ENCODE measurements at places on chromosomes 5 and 9.

DNA sequence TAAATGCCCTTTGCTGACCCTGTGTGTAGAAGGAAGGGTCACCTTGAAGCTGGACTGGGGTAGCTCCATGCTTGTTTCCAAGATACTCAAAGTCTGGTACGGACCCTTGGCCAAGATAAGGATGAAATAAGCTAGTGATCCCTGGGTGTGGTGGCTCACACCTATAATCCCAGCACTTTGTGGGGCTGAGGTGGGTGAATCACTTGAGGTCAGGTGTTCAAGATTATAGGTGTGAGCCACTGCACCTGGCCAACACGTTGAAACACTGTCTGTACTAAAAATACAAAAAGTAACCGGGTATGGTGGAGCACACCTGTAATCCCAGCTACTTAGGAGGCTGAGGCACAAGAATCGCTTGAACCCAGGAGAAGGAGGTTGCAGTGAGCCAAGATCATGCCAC is 33.3 kb downstream of the ACOT12 start:
- no peak for DNase-seq

DNA sequence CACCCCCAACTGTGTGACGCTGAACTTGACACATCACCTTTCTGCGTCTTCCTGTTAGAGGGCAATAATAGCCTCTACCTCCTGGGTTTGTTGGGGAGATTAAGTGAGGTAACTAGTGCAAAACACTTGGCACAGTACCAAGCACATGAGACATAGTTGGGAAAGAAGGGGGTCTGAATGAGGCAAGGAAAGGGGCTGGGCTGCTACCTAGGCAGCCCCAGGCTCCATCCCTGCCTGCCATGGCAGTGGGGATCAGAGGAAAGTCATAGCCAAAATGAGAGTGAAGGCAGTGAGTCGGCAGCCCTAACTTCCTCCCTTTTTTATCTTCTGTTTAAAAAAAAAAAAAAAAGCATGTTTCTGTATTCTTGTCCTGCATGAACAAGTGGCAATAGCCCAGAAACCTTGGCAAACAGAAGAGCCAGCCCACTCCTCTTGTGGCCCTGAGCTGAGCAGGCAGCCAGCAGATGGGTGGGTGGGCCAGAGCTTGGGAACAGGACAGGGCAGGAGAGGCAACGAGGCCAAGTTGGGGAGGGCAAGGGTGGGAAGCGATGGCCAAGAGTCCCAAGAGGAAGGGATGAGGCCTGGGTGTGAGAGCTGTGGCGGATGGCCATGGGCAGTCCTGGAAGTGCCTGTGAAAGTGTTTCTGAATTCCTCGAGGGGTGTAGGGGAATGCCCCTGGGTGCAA is 11.4 kb downstream of the CAMK2A start:
- no peak for DNase-seq

DNA sequence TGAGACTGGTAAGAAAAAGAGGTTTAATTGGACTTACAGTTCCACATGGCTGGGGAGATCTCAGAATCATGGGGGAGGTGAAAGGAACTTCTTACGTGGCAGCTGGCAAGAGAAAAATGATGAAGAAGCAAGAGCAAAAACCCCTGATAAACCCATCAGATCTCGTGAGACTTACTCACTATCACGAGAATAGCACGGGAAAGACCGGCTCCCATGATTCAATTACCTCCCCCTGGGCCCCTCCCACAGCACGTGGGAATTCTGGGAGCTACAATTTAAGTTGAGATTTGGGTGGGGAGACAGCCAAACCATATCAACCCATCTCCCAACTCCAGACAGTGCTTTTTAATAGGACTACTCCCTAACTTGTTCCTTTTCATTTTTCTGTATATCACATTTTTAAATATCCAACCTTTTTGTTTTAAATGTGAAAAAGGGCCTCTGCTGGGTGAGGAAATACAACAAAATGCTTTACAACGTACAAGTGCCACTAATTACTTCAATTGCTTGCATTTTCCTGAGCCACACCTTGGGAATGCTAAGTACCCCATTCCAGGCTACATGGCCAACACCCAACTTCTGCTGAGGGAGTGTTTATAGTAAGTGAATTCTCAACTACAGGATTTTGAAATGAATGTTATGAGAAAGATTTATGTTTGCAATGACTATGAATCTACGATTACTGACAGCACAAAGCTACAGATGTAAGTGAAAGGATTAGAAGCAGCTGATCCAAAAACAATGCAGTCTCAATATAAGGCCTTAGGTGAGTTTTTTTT is 294.1 kb upstream of the CD180 start:
- no peak for DNase-seq

DNA sequence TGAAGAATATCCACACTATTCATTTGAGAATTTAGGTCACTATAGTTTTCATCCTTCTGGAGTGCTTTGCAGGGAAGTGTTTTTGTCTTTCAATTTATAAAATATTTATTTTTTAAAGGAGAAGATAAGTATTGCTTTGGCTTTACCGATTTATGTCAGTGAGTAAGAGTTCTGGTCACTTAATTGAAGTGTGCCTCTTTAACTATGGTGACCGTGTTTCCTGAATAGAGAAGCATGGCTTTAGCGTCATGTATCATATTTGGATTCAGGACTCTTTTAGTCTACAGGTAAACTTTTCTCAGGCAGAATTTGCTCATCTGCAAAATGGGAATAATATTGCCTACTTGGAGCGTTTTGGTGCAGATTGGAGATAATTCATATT is 902 bp downstream of the BDP1 start:
- no peak for DNase-seq

DNA sequence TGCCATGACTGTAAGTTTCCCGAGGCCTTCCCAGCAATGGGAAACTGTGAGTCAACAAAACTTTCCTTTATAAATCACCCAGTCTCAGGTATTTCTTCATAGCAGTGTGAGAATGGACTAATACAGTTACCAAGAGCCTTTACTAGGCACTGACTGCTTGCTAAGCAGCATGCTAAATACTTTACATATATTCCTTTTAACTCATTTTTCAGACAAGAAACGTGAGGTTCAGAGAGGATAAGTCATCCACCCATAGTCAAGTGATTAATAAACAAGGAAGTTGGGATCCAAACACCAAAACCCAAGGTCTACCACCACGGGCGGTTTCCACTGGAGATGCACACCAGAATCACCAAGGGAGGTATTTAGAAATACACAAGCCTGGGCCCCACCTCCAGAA is 50.8 kb downstream of the GABBR2 start:
- no peak for DNase-seq

- no peak for DNase-seq
Observed at GRCh38 chr5:72070529-72070928, 36.7 kb upstream of the MAP1B start.

GRCh38 chr9:14281136-14281795 is 32.7 kb downstream of the NFIB start:
- DNase-seq, result no peak

GRCh38 chr5:96633820-96634219 is 28.4 kb upstream of the CAST start:
- DNase-seq, result no peak

DNA sequence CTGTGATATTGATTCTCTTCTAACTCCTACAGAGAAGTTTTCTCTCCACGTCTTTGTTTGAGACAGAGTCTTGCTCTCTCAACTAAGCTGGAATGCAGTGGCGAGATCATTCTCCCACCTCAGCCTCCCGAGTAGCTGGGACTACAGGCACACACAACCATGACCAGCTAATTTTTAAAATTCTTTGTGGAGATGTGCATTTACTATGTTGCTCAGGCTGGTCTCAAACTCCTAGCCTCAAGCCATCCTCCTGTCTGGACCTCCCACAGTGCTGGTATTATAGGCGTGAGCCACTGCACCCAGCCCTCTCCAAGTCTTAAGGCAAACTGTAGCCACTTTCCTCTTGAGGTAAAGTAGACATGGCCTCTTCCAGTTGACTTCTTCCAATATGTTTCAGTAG is 72.2 kb downstream of the SNX18 start:
- no peak for DNase-seq

DNA sequence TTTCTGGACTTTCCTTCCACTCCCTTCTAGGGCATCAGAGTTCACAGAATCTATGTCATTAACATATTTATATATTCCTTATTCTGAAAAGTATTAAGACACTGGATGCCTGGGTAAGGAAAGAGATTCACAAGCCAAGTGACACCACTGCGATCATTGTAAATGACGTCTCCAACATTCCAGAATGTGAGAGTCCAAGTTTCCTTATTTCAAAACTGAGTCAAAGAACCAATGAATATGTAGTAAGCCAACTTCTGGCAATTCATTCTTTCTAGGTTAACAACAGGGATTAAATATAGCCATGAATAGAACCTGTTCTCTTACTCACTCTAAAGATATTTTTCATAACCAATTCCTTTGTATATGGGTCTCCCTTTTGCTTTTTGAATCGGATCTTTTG is 18.1 kb downstream of the RAI14 start:
- no peak for DNase-seq

DNA sequence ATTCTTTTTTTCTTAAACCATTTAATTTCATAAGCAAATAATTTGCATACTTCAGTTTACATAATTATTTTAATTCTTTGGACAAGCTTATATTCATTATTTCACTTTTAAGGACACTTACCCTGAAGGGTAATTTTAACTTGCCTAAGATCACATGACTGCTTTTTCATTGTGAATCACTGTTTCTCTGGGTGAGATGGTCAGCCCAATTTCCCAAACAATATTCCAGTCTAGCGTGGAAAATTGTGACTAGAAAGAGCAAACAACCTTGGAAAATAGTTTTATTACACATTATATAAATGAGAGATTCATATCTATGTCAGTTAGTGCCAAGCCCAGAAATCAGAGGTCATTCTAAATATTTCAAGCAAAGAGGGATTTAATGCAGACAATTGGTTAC is 21.4 kb upstream of the JAKMIP2 start:
- DNase-seq, result no peak

DNA sequence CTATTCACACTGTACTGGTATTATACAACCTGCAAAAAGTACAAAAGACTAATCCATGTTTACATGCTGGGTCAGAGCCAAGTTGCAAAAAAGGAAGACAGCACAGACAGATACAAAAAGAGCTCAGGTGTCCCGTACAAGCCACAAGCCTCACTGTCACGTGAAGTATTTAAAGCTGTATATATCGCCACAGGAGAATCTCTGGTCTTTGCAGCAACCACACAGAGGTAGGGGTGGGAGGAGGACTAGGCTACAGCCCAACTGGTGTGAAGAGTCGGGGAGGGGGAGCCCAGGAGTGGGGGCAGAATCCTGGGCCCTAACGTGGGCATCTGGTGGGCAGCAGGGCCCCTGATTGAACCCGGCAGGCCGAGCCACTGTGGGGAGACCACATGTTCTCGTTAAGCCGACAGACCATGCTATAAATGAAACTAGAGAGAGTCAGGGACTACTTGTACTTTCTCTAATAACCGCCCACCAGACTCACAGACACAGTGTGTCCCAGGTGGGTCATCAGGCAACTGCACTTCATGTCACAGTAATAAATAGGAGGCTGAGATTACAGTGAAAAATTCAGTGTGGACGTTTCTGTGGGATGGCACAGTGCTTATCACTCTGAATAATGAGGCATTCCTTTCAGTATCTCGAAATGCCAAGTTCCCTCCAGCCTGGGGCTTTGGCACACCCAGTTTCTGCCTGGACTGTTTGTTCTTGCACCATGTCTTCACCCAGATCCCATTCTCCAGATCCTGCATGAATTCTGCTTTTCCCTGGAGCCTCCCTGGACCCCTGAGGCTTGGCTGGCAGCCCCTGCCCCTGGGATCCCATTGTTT is 79.3 kb upstream of the SH3PXD2B start:
- DNase-seq, result no peak

- DNase-seq, result no peak
Observed at GRCh38 chr5:54645882-54646355, 128.4 kb downstream of the SNX18 start.

DNA sequence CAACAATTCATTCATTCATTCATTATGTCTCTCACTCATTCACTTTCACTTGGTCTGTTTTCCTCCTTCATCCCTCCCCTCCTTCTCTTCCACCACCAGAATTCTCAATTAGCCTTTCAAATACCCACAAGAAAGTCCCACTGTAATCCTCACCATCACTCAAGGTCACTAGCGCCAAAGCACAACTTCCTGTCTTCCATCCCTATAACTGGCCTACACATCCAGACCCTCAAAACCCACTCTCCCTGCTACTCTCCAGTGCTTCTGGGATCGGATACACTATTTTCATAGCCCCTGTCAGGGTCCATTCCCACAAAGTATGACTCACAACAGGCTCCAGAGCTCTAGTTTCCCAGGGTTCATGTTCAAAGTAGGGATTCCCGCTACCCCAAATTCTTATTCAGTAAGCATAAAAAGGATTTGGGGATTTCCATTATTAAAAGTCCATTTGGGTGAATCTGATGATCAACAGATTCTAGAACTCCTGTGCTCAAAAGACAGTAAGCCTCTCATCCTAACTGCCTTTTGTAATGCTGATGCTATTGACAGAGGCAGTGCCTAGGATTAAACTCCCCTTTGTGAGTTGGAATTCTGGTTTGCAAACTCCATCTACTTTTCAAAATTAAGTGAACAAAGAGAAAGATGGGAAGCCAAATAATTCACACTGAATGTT is 250.9 kb downstream of the SEMA5A start:
- no peak for DNase-seq

GRCh38 chr9:15133488-15133887 is 173.5 kb downstream of the TTC39B start:
- no peak for DNase-seq

DNA sequence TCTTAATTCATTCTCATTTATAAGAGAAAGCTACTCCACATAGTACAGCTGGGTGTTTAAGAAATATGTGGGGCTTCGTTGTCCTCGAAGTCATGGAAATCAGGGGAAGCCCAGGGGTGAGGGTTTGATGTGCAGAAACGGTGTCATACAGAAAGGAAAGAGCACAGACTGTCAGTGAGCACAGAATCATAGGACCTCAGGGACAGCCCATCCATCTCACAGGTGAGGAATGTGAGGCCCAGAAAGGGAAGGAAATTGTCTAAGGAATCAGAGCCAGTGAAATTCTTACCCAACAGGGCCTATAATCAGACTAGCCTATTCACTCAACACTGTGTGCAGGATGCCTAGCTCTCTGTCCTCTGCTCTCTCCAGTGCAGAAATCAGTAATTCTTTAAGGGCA is 535.6 kb downstream of the SPOCK1 start:
- no peak for DNase-seq

DNA sequence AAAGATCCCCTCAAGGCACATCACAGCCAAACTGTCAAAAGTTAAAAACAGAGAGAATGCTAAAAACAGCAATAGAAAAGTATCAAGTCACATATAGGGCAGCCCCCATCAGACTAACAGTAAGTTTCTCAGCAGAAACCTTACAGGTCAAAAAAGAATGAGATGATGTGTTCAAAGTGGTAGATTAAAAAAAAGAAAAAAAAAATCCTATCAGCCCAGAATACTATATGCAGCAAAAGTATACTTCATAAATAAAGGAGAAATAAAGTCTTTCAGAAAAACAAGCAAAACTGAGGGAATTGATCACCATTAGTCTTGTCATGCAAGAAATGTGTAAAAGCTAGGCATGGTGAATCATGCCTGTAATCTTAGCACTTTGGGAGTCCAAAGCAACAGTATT is 99.9 kb upstream of the RAD23B start:
- no peak for DNase-seq

- DNase-seq, result no peak
Observed at GRCh38 chr5:146223179-146223578, 19.8 kb downstream of the RBM27 start.

Data from HS-27A (cell line).